Midbrain (tissue), 1 donor: ENCODE measurements at places on chromosomes 1 and 21.

DNA sequence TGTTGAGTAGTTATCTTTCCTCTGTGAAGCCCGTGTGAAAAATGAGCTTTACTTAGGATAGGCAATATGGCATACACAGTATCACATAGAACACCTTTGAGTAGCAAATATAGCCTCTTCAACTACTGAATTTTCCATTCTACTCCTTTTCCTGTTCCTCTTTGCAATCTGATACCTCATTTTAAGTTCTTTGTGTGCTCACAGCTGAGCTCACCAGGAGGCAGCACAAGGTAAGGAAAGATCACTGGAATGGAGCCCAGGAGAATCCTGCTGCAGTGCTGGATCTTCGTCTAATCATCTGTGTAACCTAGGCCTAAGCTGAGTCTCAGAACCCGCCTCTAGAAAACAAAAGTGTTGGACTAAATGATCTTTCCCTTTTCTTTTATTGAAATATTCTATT is 171.0 kb downstream of the LRRC40 start:
- no peak for DNase-seq

GRCh38 chr1:46248122-46248920 is 758 bp downstream of the RAD54L start:
- DNase-seq, result no peak

DNA sequence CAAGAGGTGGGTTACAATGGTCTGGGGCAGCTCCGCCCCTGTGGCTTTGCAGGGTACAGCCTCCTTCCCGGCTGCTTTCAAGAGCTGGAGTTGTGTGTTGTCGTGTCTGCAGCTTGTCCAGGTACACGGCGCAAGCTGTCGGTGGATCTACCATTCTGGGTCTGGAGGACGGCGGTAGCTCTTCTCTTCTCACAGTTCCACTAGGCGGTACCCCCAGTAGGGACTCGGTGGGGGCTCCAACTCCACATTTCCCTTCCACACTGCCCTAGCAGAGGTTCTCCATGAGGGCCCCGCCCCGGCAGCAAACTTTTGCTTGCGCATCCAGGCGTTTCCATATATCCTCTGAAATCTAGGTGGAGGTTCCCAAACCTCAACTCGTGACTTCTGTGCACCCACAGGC is 12.3 kb upstream of the CDCP2 start:
- no peak for DNase-seq

GRCh38 chr1:44346184-44346583 is 8.9 kb downstream of the ERI3 start:
- peak; percentile 68 for DNase-seq

GRCh38 chr1:211625040-211625439 is 46.1 kb upstream of the SLC30A1 start:
- peak; percentile 12 for DNase-seq

DNA sequence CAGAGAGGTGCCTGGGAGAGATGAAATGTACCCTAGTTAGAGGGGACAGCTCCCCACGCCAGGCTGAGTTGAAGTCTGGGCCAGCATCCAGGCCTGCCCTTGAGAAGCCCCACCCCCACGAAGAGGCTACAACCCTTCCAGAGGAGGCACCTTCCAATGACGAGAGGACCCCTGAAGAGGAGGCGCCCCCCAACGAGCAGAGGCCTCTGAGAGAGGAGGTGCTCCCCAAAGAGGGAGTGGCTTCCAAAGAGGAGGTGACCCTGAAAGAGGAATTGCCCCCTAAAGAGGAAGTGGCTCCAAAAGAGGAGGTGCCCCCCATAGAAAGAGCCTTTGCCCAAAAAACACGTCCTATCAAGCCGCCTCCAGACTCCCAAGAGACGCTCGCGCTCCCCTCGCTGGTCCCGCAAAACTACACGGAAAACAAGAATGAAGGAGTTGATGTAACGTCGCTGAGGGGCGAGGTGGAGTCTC is 3.1 kb downstream of the EVA1B start:
- no peak for DNase-seq

DNA sequence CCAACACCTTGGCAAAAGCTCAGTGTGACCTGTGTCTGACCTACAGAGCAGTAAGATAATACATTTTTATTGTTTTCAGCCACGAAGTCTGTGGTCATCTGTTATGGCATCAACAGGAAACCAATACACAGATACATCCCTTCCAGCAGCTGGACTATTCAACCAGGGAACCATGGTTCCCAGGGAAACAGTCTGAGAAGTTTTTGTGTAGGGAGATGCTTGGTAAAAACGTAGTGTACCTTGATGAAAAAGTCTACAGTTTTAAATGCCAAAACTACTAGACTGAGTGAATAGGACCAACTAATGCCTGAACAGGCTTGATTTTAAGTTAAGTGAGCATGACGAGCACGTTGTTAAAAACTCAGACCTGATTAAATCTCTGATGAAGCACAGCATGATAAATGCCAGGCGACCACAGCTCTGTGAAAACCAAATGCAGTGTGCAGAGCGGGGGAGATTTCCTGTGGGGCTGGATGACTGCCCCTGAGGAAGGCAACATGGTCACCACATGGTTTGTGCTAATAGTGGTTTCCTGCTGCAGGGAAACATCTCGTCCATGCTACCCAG is 228.9 kb downstream of the TNR start:
- DNase-seq, result no peak

DNA sequence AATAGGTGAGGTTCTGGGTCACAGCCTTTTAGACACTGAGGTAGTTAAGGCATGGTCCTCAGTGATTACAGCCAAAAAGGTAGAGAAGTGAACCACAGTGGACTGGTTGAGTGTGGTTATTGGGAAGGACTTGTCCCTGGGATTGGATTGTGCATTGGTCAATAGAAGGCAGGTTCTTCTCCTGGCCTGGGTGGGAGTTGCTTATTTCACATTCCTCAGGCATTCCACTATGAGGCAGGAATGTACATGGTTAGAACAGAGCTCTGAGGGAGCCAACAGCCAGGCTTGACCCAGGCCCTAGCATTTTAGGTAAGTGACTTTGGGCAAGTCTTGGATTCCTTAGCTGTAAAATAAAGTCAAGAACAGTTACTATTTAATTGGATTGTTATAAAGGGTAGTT is 97.9 kb upstream of the MARK1 start:
- DNase-seq, result no peak

- no peak for DNase-seq
Measured at GRCh38 chr1:198495631-198496030, 44.8 kb downstream of the ATP6V1G3 start.

- DNase-seq, result no peak
Measured at GRCh38 chr1:156893048-156893953, at the start of gene PEAR1. PEAR1 (plus strand) TSS chr1:156893718; CDS start chr1:156903927, 10,209 bp downstream.

DNA sequence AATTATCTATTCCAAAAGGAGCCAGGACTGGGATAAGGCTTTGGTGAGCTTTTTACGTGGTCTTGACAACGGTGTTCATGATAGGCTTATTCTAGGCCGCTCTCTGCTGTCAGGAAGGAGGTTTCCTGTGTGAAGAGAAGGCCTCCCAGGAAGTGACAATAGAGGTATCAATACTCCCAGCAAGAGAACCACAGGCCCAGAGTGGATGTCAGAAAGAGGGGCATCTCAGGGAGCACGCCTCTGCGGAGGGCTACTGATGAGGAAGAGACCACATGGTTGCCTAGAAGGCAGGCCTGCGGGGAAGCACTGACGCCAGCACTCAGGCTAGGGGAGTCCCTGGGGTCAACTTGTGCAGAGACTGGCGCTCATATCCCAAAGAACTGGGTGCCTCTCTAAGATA is 60.4 kb downstream of the ITPKB start:
- DNase-seq, result no peak

GRCh38 chr1:17553975-17554700 is 14.6 kb downstream of the ARHGEF10L start:
- no peak for DNase-seq
